Urothelium cell line (cell line): ENCODE measurements at places on chromosomes 6 and 20.

- DNase-seq = no peak
Measured at GRCh38 chr6:127918506-127919427, 17.9 kb upstream of the THEMIS start.

DNA sequence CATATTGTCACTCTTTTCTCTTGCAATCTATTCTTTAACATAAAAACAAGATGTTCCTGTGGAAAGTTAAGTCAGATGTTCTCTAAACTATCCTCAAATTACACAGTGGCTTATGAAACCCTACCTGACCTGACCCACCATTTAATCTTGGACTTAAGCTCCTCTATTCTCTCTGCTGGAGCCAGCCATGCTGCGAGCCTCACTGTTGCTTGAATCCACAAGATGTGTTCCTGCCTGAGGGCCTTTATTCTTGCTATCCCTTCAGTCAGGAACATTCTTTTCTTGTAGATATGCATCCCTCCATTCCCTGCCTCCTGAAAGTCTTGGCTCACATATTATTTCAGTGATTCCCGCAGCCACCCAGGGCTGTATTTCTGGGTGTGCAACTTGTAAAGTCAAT lies 283.2 kb downstream of the EPHA7 start:
- no peak for DNase-seq

DNA sequence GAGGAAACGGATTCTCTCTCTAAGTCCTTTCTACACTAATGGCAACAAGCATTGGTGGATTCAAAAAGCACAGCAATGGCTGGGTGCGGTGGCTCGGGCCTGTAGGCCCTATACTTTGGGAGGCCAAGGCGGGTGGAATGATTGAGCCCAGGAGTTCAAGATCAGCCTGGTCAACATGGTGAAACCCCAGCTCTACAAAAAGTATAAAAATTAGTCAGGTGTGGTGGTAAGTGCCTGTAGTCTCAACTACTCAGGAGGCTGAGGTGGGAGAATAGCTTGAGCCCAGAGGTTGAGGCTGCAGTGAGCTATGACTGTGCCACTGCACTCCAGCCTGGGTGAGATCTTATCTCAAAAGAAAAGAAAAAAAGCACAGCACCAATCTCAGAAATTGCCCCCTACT lies 19.3 kb downstream of the PAQR8 start:
- no peak for DNase-seq

DNA sequence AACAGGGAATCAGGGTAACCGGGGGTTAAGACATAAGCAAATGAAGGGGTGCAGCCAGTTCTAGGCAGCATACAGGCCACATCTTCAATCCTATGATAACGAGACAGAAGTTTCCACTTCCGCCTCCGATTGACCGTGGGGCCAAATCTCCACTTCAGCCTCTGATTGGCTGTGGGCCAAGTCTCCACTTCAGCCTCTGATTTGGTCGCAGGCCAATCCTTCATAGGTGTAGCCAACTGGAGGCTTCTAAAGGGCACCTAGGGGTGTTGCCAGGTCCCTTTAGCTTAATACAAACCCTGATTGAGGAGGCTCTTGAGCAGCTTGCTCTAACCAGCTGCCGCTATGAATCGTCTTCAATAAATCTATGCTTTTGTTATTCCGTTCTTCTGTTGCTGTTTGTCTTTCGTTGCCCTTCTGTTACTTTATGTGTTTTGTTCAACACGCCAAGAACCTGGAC lies 2.1 kb upstream of the ERGIC3 start:
- no peak for DNase-seq

DNA sequence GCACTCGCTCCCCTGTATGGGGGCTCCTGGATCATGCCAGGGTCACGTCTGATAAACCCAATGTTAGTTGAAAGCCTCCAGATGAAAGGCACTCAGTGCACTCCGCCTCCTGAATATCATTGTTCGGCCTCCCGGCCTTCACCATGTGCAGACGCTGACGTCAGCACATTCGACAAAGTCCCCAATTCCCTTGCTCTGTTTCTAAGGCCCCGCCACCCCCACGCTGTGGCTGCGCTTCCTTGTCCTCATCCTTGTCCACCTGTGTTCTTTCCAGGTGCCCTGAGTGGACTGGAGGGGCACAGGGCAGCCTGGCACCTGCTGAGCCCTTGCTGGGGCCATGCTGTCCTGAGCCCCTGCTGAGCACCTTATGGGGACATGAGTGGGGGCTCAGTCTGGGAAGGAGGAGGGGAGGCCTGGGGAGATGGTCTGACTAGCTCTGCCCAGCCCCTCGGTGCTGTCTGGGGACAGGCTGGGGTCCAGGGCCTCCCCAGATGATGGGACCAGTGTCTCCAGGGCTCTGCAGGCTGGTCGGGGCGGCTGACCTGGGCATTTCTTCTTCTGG lies 9.8 kb upstream of the BHLHE23 start:
- no peak for DNase-seq

DNA sequence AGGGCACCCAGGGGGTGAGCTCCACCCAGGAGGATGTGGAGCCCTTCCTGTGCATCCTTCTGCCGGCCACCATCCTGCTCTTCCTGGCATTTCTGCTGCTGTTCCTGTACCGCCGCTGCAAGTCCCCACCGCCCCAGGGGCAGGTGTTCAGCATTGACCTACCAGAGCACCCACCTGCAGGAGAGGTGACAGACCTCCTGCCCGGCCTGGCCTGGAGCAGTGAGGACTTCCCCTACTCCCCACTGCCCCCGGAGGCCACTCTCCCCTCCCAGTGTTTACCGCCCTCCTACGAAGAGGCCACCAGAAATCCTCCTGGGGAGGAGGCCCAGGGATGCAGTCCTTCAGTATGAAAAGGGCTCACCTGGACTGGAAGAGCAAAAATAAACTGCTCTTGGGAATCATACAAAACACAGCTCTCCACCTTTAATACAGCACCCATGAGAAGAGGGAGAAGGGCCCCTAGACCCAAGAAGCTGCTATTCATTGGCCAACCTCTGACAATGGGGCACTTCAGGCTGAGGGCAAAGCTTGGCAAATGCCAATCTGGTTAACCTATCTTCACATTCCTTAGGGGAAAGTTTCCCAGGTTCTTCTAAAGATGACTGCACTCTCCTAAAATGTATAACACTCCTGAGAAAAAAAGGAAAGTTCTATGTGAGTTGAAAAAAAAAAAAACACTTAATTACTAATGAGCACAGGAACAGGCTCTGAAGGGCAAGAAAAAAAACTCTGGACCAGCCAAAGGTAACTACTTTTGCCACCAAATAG lies 5.0 kb downstream of the SMIM28 start:
- no peak for DNase-seq

DNA sequence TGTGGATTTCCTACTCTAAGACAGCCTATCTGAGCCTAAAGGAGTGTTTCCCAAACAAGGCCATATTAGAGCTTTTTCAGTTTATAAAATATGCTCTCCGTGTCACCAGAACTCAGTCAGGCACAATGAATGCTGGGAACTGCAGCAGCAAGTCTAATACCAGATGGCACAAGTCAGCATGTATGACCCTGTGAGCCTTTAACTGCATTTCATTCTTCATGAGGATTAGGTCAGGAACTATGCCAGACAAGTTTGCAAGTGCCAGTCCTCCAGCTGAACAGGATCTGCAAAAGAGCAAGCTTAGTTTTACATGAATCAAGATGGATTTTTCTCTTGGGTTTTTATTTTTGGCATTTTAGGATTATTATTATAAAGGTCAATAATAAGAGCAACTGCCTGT lies 66.7 kb upstream of the SAMD5 start:
- DNase-seq = no peak

GRCh38 chr6:105935416-105935815 lies 150.7 kb upstream of the PRDM1 start:
- no peak for DNase-seq

- peak; percentile 29 for DNase-seq
Measured at GRCh38 chr6:163226181-163226835, 188.2 kb upstream of the QKI start.
